CD4-positive, alpha-beta T cell treated with Interleukin-10 for 1 hour (primary cell): ENCODE measurements at places on chromosomes 5 and 9.

DNA sequence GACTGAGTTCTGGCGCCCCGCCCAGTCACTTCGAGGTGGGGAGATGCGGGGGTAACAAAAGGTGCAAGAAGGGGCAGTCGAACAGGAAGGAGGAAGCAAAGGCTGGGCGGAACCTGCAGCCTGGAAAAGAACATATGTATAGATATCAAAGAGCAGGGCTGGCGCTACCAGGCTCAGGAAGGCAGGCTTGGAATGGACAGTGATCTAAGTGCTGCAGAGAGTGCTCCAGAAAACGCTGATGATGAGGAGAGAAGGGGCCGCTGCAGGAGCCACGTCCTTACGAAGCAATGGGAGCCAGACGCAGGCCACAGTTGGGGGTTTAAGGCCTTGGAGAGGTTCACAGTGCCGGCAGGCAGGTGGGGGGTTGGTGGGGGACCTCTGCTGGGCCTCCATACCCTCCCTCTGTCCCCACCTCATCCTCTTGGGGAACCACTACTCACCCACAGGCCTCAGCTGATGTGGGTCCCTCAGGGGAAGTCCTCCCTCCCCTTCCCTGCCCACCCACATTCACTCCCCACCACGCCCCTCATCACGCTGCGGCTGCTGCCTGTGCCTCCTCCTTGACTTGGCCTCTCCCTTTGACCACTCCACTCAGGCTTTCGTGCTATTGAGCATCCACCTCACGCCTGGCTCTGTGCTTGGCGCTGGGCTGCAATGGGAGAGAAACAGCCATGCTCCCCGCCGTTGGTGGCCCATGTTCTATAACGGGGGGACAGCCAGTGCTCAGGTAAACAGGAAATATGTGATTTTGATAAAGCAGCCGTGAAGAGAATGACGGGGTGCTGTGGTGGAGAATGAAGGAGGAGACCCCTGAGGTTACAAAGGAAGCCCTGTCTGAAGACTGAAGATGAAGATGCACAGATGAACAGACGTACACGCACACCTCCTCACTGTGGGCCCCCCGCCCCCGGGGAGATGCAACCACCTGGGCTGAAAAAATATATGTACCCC lies 40.5 kb upstream of the RPL26L1 start:
- peak; percentile 40 for DNase-seq

DNA sequence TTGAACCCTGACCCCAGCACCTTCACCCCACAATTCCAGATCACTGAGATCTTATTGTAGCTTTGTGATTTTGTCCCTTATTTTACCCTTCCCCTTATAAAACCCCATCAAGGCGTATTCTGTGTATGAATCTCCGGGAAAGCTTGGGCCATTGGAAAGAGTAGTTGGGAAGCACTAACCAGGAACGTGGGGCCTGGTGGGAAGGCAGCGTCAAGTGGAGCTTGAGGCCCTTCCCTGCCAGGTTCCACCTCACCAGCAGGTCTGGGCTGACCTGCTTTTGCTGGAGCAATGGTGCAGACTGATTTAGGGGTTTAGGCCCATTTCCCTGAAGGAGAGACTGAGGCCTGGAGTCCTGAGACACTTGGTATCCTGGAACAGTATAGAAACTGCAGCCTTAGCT lies 9.3 kb downstream of the PHF2 start:
- no peak for DNase-seq

DNA sequence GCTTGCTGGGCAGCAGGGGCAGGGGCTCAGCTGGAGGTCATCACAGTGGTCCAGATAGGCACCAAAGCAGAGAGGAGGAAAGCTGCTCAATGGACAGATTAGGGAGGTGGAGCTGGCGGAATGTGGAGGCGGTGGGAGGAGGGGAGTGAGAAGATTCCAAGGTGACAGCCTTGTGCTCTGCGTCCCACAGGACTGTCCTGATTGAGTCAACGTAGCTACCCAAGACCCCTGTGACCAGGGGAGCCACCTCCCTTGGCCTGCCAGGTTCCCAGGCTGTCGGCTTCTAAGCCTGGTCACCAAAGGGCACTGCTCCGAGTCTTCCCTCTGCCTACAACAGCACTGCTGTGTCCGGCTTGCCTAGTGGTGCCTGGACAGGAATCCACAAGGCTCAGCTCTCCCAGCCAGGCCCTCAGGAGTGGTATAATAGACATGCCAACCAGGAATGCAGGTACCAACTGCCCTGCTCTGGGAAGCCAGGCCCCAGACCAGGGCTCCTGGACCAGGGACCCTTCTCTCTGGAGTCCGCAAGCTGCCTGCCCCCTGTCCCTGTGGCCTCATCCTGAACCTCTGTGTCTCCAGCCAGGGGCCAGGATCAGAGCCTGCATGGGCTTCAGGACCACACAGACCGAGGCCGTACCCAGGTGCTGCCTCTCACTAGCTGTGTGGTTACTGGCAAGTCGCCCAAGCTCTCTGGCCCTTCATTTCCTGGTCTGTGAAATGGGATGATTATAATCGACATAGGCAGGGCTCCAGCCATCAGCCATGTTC lies 67.9 kb downstream of the STK10 start:
- no peak for DNase-seq

- no peak for DNase-seq
Measured at GRCh38 chr5:97093193-97093592, 49.2 kb downstream of the LIX1 start.

GRCh38 chr9:91346644-91347043 lies 15.1 kb downstream of the AUH start:
- no peak for DNase-seq

DNA sequence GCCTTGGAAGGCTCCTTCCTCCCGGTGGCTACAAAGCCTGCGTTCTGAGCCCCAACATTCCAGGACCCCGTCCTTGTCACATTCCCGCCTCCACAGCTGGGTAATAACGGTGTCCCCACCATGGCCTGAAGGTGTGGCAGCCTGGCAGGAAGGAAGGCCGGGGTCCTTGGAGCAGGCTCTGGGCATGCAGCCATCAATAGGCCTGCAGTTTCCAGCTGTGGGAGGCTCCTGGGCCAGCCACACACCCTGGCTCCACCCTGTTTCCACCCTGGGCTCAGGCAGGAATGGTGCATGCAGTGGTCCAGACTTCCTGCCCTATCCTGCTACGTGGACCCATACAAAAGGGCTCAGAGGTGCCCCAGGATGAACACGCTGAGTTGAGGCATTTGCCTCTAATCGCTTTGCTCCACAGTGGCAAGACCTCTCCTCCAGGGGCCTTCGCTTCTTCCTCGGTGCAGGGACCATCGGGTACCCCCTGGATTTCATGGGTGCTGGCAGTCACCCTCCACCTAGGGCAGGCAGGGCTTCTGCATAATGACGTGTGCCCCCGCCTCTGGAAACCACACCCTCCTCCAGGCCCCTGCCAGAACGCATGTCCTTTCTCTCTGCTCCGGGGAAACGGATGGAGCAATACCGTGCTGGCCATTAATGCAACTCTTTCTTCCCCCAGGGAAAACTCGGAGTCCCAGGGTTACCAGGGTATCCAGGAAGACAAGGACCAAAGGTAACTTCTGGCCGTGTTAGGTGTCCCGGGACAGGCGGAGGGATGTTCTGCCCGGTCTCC lies 95.1 kb upstream of the FCN2 start:
- DNase-seq = no peak
